ENCODE measurements at places on chromosomes 11 and 22.
A peak's percentile ranks its signal among the peaks of the same experiment; 100 is the strongest.

DNA sequence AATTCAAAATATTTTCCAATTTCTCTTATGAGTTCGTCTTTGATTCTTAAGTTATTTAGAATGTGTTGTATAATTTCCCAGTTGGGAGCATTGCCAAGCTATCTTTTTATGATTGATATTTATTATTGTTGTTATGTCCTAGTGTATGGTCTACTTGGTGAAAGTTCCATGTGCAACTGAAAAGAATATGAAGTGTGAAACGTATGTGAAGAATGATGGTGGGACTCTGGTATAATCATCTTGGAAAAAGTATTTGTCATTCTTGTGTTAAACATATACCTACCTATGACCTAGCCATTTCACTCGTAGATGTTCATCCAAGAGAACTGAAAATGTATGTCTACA is 12.0 kb upstream of the GNB1L start:
- DNase-seq: no peak

DNA sequence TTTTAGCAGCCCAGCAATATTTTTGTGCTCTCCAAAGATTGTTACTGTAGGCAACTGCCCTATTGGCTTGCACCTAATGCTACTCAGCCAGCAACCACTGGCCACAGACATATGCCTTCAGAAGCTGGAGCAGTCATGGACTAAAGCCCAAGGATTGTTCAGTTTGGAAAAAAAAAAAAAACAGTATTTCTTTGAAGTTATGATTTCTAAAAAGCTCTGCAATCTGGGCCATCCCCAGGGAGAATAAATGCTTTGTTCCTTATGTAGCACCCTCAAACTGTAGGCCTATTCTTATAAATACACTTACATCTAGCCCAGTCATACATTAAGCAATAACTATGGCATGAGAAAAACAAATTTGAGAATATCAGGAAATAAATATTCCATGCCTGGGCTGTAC is 2190.5 kb upstream of the RAG2 start:
- no peak for DNase-seq

DNA sequence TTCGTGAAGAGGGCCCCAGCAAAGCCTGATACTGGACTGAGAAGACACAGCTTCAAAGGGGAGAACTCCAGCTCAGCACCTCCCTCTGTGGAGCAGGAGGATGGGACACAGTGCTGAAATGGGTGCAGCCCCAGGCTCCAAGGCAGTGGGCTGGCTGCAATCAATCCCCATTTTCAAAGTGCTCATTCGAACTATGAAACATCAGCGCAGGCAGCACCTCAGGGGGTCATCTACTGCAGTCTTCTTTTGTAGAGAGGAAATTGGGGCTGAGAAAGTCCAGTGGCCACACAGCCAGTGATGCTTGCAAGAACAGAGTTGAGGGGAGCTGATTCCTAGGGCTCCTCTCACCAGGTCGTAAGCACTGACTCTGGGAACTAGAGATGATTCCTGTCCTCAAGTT is 25.1 kb downstream of the OPCML start:
- peak; percentile 44 for DNase-seq

GRCh38 chr11:66068923-66069714 is 953 bp upstream of the PACS1 start:
- peak; percentile 48 for DNase-seq

DNA sequence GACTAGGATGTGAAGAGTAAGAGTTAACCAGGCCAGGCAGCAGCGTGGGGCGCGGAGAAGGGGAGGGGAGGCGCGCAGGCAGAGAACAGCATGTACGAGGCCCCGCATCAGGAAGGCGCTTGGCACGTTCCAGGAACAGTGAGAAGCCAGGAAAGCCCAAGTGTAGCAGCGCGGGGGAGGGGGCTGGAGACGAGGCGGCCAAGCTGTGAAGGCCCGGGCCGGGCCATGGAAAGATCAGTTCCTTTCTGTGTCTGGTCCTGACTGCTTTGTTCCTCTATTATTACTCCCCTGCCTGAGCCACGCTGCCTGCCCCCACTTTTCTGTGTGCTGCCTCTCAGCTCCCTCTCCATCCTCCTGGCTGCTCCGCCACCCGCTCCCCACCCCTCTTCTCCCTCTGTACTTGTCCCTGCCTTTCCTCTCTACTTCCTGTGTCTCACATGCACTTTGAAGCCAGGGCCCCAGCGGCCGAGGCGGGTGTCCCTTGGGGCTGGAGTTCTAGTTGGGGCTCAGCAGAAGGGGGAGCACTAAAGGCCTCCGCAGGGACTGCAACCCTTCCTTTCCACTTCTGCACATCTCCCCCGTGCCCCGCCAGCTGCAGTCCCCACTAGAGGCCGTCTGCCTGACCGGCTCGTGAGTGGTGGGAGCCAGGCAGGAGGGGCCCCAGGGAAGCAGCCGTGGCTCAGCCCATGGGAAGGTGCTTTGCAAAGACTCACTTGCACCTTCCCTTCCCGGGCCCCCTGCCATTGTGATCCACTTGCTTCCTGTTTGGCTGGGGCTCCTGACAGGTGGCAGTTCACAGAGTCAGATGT is 63.7 kb downstream of the PRDM11 start:
- peak; percentile 70 for DNase-seq

DNA sequence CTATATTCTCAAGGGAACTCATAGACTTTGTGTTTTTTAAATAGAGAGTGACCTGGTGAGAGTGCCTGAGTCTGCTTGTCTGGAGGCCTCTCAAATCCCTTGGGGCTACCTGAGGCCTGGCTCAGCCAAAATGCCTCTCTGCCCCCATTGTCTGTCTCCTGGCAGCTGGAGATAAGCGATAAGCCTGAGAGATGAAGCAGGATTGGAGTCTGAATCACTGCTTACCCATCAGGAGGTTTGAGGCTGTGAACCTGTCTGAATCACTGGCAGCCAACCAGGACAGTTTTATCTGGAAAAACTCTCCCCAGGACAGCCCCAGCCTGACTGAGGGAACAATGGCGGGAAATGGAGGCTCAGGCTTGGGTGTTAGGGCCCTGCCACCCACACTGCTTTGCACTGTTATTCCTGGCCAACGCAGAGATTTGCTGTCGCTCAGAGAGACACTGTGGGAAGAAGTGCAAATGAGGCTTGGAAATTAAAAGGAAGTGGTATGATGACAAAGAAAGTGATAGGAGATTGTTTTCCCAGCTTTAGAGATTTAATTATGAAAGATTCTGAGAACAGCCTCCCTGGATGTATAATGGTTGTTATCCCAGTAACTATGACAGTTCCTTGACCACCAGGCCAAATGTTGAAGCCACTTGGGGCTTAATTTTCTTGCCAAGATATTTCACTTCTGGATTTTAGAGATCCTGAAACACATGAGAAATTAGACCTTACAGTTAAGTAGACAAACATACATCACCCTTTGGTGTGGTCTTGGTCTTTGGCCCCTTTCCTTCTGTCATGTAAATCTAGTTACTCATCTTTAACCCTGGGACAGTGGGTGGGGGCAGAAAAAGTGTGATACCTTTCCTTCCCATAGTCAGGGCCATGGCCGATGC is 102.1 kb downstream of the RASSF10 start:
- no peak for DNase-seq

DNA sequence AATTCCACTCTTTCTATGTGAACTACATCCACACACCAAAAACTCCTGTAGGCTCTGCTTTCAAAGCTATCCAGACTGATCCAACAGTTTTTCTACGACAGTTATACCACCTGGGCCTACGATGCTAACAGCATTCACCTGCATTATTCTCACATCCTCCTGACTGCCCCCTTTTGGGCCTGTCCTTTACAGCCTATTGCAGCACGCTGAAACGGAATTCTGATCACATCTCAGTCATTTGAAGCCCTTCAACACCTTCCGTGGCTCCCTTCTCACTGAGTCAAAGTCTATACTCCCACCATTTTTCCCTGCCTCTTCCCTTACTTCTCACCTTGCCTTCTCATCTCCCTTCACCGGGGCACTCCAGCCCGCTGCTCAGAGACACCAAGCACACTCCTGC is 791.3 kb upstream of the KIRREL3 start:
- no peak for DNase-seq

GRCh38 chr11:13040969-13041561 is 31.9 kb downstream of the RASSF10 start:
- no peak for DNase-seq

- DNase-seq: no peak
Measured at GRCh38 chr11:11580012-11580411, 41.8 kb downstream of the GALNT18 start.

DNA sequence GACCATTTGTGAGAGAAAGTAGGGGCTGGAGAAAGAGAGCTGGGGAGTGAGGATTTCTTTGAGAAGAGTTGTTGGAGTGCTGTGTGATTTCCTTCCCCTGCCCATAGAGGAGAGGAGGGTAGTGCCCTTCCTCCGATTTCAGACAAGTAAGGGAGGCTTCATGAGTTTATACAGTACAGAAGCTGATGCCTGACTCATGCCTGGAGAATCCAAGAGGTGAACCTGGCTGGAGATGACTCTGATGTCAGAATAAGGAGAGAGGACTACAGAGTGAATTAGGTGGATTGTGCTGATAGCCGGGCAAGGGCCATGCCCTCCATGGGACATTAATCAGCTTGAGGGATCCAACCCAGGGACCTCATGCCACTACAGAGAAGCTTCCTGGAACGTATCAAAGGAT is 91.6 kb downstream of the FAR1 start:
- no peak for DNase-seq

- DNase-seq: no peak
Measured at GRCh38 chr11:74004759-74005615, 3.9 kb downstream of the UCP3 start.

DNA sequence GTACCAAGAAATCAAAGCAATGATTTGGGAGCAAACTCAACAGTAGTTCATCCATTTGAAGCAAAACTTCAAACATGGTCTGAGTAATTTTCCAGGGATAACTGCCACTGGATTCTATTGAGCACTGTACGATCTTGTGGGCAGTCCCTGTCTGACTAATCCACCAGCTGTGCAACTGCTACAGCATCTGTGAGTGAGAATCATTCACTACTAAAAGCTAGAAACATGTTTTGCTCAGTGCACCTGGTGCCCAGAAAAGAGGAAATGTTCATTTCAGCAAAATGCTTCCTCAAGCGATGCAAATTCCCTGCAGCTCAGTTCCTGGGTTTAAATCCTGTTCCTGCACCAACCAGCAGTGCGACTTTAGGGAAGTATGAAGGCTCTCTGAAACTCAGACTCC is 1077.9 kb downstream of the DLG2 start:
- no peak for DNase-seq

DNA sequence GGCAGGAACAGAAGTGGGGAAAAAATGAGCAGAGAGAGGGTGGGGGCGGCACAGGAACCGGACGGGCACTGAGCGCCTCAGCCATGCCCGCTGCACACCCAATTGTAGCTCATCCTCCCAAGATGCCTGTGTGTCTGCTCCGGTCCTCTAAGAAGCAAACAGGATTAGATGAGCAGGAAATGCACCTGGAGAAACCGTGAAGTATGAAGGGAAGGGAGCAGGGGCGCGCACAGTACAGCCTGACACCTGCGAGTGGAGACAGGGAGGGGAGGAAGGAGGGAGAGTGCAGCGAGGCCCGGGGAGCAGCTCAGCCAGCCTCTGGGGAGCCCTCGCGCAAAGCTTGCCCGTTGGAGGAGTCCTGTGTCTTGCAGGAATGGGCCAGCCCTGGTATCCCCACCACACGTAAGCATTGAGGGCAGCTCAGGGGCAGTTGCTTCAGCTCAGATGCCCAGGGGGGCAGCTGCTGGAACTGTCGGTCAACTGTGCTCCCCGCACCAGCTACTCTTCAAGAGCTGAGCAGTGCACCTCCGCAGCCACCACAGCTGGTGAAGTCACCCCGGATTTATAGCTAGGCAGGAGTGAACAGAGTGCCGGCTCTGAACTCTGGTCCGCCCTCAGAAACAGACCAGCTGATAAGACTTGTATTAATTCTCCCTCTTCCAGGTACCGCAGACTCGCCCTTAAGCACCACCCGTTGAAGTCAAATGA is 7.0 kb downstream of the DNAJB13 start:
- DNase-seq: no peak

DNA sequence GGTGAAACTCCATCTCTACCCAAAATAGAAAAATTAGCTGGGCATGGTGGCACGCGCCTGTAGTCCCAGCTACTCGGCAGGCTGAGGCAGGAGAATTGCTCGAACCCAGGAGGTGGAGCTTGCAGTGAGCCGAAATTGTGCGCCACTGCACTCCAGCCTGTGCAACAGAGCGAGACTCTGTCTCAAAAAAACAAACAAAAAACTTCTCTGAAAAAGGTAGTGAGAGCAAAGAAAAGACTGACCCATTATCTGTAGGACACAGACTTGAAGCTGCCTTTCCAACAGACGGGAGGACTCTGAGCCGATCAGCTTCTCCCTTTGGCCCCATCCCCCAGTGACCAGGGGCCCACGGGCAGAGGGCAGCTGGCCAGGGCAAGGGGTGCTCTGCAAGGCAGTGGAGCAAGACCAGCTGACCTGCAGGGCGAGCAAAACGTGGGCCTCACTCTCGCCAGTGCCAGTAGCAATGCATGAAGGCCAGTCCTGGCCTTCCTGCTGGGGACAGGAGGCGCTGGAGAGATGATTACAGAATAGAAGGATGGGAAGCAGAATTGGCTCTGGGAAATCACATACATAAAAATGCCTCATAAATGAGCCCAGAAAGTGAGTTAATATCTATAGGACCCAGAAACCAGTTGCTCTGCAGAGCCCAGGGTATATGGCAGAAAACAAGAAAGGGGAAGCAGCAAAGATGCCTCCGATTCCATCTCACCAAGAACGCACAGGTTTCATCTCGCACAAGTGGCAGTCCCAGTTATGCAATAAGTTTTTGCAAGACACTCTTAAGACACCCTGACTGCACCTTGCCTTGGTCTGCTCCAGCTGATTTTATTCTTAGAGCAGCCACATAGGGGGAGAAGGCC is 2.8 kb downstream of the EHD1 start:
- no peak for DNase-seq

DNA sequence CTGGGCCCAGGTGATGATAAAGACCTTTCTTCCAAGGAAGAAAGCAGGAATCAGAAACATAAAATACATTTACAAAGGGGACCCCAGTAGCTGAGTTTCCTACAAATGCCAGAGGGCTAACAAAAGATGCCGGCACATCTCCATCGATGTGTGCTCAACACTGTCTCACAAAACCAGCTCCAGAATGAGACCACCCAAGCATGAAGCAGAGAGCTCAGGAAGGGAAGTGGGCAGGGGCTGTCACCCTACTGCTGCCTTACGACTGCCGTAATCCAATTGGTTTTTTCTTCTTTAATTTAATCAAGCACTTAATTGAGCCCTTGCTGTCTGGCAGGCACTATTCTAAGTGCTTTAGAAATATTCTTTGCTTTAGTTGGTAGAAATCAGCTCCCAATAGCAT is 26.1 kb downstream of the SMCO4 start:
- no peak for DNase-seq

GRCh38 chr11:72524711-72525110 is 90.4 kb upstream of the CLPB start:
- no peak for DNase-seq

Measured in H1 (cell line).